ENCODE measurements at places on chromosomes 5 and 9.

DNA sequence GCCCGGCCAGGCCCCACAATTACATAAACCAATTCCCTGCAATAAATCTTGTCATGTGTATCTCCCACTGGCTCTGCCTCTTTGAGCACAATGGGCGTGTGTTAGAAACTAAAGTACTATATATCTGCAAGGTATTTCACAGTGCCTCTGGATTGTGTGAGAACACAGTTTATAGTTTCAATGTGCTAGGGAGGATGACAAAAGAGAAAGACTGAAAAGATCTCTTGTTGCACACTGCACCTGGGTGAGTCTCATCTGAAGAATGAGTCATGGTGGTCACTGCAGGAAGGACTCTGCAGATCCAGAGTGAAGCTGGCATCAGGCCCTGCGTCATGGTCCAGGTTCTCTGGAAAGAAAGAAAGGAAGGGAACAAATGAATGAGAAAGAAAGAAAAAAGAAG lies 20.7 kb upstream of the CTSV start:
- no peak for DNase-seq

- no peak for DNase-seq
Observed at GRCh38 chr5:158392753-158393152, 533.8 kb upstream of the CLINT1 start.

DNA sequence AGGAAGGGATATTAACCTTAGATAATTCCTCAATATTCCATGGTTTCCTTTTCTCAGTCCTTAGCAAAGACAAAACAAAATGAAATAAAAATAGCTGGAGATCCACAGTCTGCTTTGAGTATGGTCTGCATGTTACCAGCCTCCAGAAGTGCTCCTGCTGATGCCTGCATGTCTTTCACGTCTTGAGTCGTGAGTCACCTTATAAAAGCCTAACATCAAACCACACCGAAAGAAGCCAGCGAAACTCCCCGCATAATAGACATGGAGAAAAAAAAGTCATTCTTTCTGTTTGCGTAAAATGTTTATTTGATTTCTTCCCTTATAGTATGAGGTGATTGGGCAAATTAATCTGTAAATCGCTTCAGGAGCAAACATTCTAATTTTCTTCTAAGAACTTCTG lies 380.5 kb downstream of the SLCO4C1 start:
- DNase-seq = no peak

- no peak for DNase-seq
Observed at GRCh38 chr5:160486573-160486972, 64.9 kb downstream of the PTTG1 start.

DNA sequence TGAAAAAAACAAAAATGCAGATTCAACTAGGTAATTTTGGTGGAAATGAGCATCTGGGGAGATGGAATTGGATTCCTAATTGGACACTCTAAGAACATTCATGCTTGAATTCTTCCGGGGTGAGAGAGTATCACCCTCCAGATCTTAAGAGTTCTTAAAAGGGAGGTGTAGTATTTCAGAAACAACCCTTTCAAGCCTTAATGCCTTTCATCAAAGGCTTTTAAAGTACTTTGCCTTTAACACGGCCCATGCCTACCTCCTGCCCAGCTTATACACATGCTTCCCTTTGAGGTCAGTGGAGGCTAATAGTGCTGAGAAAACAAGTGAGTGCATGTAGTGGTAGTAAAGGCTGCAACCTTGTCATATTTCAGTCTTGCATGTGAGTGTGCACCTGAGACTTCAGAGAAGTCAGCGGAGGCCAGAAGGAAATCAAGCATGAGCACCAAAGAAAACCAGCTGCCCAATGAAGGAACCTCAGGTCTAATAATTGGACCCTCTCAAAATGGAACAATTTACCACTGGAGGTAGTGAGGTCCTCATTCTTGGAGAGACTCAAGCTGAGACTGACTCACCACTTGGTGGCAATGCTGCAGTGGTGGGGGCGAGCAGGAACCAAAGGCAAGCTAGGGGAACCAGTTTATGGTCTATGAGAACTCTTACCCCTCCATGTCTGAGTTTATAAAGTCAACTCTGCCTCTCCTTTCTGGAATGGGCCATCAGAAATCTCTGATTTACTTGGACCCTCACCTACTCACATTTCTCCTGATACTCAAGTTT lies 98.4 kb upstream of the GDNF start:
- DNase-seq = no peak

DNA sequence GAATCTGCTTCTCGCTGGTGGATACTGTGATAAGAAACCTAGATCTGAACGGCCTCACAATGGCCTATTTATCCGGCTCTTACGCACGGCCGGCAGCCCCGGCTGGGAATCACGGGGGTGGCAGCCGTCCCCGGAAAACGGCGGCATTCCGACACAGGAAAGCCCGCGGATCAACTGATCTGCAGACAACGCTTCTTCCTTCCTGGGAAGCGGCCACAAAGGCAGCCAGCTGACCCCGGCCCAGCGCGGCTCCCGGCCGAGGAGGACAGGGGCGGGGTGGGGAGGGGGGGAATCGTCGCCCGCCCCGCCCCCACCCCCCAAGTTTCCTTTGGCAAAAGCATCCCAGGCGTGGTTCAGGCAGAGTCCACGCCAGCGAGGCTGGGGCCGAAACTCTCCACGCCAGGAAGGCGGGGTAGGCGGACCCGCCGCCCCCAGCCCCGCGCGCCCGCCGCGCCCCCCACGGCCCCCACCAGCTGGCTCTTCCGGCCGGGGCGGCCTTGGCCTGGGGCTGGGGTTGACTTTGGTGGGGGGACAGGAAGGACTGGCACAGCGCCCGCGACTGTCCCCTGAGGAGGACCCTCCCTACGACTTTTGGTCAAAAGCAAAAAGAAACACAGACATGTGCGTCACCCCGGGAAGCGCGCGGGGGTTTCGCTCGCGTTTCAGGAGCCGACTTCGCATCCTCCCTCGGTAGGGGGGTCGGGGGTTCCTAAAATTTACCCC lies 247.7 kb upstream of the ANKRD55 start:
- DNase-seq = peak; percentile 31

- no peak for DNase-seq
Observed at GRCh38 chr5:159241946-159242552, 21.0 kb upstream of the UBLCP1 start.
